ENCODE measurements at places on chromosomes 16 and 17.

DNA sequence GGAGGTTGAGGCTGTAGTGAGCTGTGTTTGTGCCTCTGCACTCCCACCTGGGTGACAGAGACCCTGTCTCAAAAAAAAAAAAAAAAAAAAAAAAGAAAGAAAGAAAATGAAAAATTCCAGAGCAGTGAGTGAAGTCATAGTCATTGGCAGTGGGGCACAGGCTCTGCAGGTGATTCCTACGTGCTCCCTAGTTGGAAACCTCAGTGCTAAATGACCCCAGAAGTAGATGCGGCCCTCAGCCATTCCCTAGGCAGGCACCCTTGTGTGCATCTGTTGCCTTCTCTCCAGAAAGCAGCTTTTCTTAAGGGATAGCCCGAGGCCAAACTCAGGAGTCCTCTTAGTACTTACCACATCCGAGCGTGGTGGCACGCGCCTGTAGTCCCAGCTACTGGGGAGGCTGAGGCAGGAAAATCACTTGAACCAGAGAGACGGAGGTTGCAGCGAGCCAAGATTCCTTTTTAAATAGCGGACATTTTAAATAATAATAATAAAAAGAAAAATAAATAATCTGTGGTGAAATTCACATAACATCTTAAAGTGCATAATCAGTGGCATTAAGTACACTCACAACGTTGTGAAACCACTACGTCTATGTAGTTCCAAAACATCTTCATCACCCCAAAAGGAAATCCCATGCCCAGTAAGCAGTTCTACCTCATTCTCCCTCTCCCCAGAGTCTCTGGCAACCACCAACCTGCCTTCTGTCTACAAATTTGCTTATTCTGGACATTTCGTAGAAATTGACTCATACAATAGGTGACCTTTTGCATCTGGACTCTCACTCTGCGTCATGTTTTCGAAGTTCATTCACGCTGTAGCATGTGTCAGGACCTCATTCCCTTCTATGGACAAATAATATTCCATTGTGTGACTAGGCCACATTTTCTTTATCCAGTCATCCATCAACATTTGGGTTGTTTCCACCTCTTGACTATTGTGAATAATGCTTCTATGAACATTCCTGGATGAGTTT, 12.5 kb upstream of the SPHK1 start:
- DNase-seq: no peak

- DNase-seq: no peak
These were observed 19.0 kb upstream of the LHX1 start for GRCh38 chr17:36918211-36918691.

- DNase-seq: no peak
These were observed 457.4 kb downstream of the SLC39A11 start for GRCh38 chr17:72635034-72635635.

DNA sequence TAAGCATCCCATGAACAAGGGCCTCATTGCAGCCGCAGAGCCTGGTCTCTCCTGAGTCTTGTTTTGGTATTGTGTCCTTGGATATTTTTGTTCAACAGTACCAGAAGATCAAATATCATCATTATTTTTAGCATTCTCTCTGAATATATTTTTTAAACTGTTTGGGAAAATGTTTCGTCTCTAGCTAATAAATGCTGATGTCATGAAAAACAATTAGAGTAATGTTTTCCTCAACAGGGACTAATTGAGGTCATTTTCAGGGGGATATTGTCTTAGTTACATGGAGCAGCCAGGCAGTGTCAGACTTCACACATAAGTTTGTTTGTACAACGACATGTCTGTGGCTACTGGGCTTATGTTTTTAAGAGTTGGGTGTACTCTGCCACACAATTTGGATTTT, 805.3 kb upstream of the SOX9 start:
- no peak for DNase-seq

DNA sequence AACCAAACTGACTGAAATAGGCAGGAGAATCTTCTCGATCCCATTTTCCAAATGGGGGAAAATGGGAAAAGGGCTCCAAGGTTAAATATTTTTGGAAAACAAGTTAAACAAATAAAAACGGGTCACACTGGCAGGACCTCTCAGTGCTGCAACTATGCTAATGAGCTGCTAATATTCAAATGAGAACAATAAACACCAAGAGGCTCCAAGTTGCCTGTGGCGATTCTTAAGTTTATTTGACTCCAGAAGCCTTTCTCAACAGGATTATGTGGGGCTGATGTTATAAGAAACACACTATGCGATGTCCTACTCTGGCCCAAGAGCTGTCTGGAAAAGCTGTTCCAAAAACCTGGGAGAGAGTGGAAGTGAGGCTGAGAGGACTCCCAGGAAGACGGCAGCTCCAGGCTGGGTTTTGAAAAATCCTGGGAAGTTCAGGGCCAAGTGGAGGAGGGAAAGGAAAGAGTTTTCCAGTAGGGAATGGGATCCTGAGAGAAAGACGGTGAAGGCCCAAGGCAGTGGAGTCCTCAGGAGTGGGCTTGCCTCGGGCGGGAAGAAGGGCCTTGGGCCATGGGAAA, 21.4 kb downstream of the WNT3 start:
- DNase-seq: no peak

DNA sequence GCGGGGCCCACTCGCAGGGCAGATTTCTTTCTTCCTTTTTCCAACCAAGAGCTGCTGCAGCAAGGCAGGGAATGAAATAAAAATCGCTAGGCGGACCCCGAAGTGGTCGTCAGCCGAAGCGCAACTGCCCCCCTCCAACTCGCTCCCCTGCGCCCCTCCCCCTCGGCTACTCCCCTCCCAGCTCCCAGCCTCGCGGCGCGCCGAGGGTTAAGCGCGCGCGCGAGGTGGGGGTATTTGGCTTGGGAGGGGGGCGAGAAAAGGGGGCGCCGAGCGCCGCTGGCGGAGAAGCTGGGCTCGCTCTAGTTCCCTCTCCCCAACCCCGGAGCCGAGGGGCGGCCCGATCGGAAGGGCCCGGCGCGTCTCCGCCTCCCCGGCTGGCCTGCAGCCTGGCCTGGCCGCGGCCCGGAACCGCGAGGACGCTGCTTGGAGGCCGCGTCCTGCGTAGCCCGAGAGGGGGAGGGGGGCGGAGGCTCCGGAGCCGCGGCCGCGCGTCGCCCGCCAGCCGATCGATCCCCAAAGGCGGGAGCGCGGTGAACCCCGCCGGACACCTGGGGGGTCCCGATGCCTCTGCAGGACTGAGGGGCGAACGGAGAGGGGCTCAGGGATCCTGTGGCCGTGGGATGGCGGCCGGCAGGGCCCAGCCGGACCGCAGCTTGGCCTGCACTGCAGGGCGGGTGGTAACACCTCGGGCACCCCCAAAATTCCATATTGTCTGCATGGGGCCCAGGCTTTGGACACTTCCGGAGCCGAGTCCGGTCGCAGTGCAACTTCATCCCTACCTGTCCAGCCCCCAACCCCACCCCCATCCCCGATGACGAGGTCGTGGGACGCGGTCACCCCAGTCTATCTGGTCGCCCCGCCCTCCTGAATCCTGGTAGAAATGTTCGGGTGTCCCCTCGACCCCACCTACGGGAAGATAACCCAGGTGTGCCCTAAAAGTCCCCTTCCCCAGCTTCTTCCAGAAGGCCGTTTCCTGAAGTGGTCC, 4.9 kb upstream of the CBX4 start:
- DNase-seq: no peak

Measured in GF-D8 (cell line).